ENCODE measurements at places on chromosomes 5 and 9.

DNA sequence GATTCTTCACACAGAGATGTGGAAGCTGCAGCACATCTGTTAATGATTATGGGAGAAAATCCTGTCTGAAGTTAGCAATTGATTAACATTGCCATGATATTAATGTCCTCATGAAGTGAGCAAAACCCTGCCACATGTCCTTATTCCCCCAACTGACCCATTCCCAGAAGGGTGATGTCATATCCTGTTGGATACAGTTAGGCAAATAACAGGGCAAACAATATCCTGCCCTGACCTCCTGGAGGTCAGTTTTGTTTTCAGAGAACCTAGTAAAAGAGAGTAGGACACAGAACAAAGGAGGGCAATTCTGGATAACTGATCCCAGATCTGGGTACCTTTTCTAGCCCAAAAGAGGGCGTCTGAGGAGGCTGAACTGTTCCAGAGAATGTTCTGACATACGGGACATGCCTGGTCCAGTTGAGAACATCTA, 11.0 kb downstream of the ABLIM3 start:
- no peak for DNase-seq

DNA sequence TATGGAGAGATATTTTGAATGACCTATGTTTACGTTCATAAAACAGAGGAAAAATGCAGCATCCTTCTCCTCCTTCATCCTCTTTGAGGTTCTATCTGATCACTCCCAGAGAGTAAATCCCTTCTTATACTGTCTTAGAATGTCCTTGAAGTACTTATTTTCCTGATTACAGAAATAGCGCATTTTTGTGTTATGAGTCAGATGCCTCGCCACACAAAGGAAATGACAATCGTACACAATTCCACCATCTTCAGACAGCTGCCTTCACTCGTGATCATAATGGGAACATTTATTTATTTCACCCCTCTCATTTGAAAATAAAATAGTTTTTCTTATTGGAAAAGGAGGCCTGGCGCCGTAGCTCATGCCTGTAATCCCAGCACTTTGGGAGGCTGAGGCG, 2.4 kb upstream of the GLT6D1 start:
- DNase-seq, result no peak

DNA sequence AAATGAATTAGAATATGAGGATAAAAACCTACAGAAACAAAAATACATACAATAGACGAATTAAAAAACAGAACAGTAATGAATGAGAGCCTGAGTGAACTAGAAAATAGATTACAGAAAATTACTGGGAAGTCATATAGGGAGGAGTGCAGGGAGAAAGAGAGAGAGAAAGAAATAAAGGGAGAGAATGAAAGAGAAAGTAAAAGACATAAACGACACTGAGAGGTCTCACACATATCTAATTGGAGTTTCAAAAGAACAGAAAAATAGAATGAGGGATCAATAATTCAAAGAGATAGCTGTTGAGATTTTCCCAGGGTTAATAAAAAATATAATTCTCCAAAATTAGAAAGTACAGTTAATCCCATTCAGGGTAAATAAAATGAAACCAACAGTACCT, 156.4 kb upstream of the FTMT start:
- DNase-seq, result no peak

DNA sequence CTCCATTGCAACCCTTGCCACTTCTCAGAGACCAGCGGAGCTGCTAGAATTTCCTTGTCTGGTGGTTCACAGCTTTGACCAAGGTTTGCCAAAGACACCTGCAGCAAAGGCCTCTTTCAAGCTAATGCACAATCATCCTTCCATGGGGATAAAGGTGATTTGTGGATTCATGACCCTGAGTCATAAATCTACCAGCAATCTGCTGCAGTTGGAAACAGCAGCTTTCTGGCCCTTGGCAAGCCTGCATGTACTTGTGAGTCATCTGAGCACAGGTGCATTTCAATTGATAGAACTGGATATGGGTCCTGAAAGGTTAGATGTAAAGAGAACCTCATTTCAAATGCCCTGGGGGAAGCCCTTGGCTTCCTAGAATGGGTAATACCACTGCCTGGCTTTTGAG, 21.6 kb upstream of the TCF7 start:
- no peak for DNase-seq

- DNase-seq, result no peak
Measured at GRCh38 chr5:81401266-81401665, 7.3 kb upstream of the ACOT12 start.

DNA sequence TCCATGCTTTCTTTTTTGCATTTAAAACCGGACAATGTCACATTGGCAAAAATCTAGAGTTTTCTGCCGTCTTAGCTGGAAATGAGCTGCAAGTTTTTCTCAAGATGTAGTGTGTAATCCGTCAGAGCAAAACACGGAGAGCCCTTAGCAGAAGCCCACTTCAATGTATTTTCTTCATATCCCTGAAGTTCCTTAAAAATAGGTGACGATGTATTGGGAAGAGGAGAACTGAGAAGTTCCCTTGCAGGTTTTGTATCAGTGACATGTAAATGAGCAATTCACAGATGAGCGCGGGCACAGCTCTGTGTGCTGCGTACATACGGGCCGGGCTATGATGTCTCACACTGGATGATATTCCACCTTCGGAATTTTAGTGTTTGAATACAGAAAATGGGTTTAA, 14.8 kb upstream of the CLPTM1L start:
- no peak for DNase-seq

DNA sequence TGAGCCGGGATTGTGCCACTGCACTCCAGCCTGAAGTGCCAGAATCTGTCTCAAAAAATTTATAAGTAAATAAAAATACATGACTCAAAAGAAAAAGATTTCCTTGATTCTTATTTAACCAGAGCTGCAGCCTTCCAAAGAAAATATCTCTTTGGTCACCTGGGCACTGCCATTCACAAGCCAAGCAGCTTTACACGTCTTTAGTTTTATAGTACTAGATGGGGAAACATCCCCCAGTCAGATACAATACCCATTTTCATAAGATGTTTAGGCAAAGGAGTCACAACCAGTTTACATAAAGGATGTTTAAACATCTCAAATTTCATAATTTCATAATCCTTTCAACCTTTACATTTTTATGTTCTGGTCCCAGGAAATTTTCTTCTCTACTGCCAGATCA, 13.7 kb upstream of the OXCT1 start:
- DNase-seq, result no peak

GRCh38 chr5:179309751-179310320, 35.4 kb downstream of the ADAMTS2 start:
- DNase-seq, result no peak

DNA sequence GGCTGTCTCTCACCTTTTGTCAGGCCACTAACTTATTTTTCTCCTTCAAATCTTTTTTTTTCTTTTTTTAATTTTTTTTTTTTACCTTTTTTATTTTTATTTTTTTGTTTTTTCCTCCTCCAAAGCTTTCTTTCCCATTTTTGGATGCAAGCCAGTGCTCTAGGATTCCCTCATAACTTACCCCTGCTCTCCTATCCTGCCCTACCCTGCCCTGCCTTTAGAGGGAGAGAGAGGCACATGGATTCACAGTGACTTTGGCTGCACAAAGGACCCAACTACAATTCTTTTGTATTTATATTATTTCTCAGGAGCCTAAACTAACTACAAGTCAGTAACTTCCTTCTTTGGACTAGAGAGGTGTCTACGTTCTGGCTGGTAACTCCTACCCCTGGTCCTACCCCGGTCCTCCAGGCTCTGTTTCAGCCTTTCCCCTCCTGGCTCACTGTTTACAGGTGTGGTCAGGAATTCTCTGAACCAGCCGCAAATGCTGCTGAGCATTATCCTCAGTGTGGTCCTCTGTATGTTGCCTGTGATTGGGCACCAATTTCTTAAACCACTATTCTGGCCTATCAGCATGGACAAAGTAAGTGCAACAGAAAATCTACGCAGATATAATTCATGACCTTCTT, 8.4 kb upstream of the RUSC2 start:
- peak; percentile 10 for DNase-seq

GRCh38 chr5:74542482-74542881, 98.0 kb downstream of the ENC1 start:
- no peak for DNase-seq

DNA sequence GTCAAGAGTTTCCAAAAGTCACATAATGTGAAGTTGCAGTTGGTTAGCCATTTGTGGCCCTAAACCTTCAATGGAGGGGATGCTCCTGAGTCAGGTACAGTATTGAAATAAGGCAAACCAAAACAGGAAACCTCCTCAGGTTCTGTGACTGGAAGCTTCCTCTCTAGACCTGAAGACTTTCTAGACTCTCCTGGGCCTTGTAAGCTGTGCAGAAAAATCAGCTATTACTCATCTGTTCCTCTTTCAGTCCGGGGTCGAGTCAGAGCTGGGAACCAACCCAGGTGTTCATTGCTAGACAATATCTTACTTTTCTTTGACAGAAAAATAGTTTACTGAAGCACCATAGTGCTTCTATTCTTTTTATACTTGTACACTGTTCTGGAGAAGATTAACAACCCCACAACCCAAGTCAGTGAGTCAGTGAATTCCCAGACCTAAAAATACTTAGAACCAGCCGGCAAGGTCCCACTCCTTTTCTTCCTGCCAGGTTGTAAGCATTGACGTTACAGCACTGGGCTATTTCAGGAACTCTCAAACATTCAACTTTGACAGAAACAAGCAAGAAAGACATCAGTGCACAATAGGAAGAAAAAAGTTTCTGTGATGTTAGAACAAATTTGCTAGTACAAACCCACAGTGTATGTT, 47.3 kb downstream of the FSTL4 start:
- DNase-seq, result no peak

- DNase-seq, result no peak
Measured at GRCh38 chr5:33890131-33891032, 1.4 kb downstream of the ADAMTS12 start.

DNA sequence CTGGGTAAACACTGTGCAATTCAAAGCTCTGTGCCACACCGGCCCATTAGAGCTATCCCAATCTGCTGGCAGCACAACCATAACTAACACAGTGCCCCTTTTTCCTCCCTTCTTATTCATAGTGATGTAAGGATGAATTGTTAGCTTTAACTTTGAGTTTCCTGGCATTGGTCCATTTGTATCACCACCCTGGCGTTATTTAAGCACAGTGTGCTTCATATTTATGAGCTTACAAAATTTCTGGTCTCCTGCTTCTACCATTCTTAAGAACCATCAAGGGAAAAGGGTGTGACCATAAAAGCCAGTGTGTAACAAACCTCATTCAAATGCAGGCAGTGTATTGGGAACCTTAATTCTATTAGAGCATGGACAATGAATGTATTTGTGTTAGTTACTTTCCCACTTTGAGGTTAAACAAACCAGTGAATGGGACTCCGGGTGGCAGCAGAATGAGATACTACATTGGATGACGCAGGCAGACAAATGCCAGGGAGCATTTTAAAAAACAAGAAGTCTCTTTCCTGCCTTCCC, 222.6 kb downstream of the TMEM161B start:
- no peak for DNase-seq

GRCh38 chr5:91225848-91226686, 157.1 kb downstream of the ARRDC3 start:
- peak; percentile 10 for DNase-seq

DNA sequence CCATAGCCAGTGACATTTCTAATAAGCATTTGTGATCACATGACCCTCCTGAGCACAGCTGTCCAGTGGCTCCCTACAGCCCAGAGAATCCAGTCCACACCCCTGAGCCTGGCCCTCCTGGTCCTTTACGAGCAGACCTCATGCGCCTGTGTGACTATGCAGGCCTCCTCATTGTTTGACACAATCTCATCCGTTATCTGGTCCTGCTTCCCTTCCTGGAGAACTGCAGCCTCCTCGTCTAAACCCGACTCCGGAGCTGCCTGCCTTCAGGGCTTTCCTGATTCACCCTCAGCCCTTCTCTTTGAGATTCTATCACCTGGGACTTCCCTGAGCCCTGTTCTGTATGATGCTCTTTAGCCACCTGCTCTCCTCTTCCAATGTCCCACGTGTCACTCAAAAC, 79.7 kb downstream of the GPR21 start:
- no peak for DNase-seq

- DNase-seq, result no peak
Measured at GRCh38 chr9:6680797-6681146, 35.2 kb upstream of the GLDC start.

DNA sequence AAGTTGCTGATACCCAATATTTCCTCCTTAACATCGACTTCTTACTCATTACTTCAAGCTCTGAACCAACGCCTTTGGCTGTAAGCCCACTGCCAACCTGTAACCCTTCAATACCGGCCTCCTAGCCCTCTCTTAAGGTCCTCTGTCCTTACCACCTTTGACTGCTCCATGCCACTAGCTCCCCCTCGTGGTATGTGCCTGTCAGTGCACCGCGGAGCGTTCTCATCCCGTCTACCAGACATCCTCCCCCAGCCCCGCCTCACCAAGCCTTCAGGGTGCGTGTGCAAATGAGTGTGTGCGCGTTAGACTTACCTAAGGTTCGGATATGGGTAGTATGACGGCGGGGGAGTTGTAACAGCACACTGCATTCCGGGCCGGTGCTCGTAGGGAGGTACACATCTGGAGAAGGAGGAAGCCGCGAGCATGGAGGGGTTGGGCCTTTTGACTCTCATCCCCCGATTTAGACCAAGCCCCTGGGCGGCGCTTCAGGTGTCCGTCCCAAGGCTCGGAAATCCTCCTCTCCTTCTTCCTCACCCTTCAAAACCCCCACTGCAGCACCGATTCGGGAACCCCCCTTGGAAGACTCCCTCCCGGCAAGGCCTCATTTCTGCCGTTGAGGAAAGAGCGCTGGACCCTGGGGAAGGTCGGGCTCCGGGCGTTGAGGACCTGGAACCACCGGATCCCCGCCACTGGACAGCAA, 2.8 kb upstream of the MYORG start:
- peak; percentile 89 for DNase-seq

- peak; percentile 43 for DNase-seq
Measured at GRCh38 chr5:173573126-173573960, 43.1 kb downstream of the BOD1 start.

- DNase-seq, result no peak
Measured at GRCh38 chr5:169442913-169443784, 140.4 kb upstream of the SPDL1 start.

- no peak for DNase-seq
Measured at GRCh38 chr5:31717561-31717960, 78.6 kb downstream of the PDZD2 start.

DNA sequence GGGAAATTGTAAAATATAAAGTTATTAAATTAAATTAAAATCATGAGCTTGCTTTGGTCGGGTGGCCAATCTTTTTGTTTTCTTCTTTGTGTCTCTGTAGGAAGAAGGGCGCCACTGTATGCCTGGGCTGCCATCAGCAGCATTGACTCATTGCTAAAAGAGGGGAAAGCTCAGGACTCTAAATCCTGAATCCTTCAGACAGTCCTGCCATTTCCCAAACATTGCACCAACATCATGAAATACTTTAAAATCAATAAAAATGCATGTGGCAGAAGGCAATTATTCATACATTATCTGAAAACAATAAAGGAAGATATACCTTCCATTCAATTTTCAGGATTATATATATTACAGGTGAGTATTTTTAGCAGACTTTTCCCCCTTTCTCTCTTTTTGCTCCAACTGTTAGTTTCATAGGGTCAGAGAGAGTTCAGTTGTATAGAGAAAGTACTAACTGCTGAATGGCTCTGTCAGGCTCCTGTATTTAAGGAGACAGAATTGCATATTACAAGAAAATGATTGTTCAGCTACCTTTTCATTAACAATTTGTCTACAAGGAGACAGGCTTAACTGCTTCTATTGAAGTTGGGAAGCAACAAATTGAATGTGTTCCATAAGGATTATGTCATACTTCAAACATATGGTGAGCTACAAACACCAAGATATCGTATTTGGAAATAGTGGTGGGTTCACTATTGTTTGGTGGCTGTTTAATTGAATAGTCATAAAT, 95.7 kb downstream of the ATPSCKMT start:
- DNase-seq, result no peak

Data from NCI-H2029 treated with DMSO at 0.1 percent for 48 hours (cell line).